Adrenal gland (tissue), 19 donors: ENCODE measurements at places on chromosomes 4 and X. TPM values are rescaled to one million over a fixed set of nuclear protein-coding genes. Genes with fewer than 3 reads are reported as not detected.

DNA sequence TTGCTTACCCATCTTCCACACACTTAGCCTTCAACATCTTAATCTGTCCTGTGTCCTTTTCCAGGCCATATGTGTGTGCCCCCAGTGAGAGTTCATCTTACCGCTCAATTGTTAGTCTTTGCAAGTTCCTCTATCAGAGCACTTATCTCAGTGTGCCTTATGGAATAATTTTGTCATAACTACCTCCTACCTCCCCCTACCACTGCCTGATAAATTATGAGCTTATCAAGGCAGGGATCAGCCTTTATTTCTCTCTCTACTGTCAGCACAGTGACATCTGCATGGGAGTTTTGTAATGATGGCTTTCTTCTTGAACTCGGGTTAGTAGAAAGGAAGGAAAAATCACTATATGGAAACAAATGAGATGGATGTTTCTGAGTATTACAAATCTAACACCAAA, 53.2 kb downstream of the MTM1 start:
- no peak for DNase-seq

DNA sequence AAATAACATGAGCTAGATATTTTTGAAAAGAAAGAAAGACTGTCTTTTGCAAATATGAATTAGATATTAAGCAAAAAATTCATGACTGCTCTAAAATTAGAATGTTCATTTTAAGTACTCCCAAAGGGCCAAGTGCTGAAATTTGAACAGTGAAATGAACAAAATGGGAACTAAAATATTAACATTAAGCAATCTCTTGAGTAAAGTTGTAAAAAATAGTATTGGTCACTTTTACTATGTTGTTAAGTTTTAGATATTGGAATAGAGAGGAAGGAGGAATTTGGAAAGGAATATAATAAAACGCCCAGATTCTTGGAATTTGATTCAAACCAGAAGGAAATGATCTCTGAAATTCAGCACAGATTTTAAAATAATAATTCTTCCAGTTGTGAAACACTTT, 125.9 kb upstream of the ANK2 start:
- no peak for DNase-seq

GRCh38 chrX:63513825-63514568, 162.9 kb upstream of the SPIN4 start:
- peak; percentile 25 for DNase-seq

Gene GYG2
- total RNA-seq, result 4.4 TPM

GRCh38 chrX:108224727-108225621, 133.4 kb downstream of the ATG4A start:
- DNase-seq, result no peak

DNA sequence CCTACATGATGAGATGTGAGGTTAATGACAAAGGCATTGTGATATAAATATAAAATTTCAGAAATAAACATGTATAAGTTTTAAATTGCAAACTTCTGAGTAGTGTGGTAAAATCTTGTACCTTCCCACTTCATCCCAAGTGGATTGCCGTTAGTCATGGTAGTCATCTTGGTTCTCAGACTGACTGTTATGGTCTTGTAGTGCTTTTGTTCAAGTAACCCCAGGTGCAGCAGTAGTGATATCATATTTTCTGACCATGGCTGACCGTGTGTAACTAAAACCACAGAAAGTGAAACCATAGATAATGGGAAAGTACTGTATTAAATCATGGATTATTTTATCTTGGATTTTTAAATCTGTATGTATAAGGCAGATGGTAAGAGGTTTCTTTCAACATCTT, 74.8 kb upstream of the SLIT2 start:
- no peak for DNase-seq

Gene NAP1L3
- 7.7 TPM for total RNA-seq

GRCh38 chrX:68945081-68945602, 116.3 kb downstream of the EFNB1 start:
- DNase-seq, result no peak

Gene DOCK11
- 11.5 TPM for total RNA-seq

- DNase-seq, result no peak
Observed at GRCh38 chr4:109207061-109207460, 95.4 kb downstream of the COL25A1 start.

GRCh38 chrX:14056206-14056605, 26.5 kb upstream of the GEMIN8 start:
- no peak for DNase-seq

DNA sequence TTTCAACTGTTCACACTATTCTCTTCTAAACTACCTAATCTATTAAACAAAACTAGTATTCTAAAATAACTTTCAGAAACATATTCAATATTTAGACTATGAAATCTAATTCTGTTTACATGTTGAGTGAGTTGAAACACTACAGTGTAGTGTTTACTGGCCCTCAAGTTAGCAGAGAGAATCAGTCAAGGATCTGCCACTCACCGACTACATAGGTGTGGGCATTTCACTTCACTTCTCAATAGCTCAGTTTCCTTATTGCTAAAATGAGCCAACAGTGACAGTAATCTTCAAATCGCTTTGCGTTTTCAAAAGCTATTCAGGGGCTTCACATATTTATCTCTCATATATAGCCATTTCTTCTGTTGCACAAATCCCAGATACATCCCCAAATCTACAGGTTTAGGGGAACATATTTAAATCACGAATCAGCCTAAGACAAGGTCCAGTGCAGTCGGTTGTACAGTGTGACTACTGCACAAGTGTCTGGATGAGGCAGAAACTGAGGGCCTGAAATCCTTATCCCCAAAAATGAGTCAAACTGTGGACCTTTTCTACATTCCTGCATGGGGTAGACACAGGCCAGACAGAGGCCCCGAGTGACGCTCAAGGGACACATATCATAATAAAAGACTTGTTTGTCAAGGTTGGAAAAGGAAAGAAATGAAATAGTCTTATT, 129.8 kb downstream of the PPP3CA start:
- DNase-seq, result no peak

Gene TBC1D14
- total RNA-seq, result 90.6 TPM

DNA sequence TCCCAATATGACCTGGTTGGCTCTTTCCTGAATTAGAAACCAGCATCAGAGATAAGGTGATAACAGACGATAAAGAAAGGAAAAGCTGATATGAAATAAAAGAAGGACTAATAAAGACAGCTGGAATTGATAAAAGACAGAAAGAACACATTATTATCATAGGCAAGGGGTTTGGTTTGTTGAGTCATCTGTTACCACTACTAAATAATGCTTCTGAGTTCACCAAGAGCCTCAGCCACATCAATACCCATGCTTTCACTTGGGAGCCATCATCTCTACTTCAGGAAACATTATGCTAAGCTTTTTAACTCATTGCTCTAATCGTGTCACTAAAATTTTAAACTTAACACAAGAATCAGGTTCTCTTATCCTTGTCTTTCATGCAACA, 27.6 kb downstream of the ANXA5 start:
- no peak for DNase-seq

Gene TAF7L
- not detected for total RNA-seq

Gene SOWAHB
- 2.6 TPM for total RNA-seq

GRCh38 chrX:31209005-31209628, 137.3 kb upstream of the FTHL17 start:
- DNase-seq, result no peak

GRCh38 chrX:8927066-8927635, 106.8 kb downstream of the FAM9B start:
- no peak for DNase-seq

Gene ADGRL3
- 54.4 TPM for total RNA-seq

DNA sequence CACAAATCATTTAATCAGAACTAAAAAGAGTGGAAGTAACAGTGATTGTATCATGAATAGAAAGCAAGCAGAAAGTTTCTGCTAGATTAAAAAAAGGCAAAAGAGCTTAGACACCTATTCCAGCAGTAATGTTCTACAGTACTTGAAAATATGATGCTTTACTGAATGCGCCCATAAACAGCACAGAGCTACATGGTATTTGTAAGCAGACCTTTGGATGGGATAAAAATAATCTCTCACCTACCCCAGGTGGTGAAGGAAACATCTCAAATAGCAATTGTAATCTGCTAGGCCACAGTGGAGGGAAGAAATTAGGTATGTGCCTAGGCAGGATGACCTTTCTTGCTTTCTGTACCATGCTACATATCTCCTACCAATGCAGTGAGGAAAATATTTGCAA, 280.9 kb upstream of the PRKX start:
- no peak for DNase-seq

Gene UGT8
- total RNA-seq, result not detected

Gene NHS
- total RNA-seq, result 4.5 TPM

Gene ANKRD37
- total RNA-seq, result 3.7 TPM

Gene FGF13
- 1.9 TPM for total RNA-seq

DNA sequence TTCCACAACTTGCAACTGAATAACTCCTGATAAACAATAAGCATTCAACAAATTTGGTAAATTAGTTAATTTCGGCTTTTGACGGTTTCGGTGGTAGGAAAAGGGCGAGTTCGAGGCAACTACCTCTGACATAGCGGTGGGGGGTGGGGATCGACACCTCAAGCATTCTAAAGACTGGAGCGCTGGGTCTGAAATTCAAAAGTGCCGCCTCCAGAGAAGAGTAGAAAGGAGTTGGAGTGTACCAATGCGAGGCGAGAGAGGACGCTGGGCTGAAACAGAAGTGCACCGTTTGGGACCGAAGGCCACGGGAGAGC, 725 bp downstream of the SMC1A start:
- no peak for DNase-seq

DNA sequence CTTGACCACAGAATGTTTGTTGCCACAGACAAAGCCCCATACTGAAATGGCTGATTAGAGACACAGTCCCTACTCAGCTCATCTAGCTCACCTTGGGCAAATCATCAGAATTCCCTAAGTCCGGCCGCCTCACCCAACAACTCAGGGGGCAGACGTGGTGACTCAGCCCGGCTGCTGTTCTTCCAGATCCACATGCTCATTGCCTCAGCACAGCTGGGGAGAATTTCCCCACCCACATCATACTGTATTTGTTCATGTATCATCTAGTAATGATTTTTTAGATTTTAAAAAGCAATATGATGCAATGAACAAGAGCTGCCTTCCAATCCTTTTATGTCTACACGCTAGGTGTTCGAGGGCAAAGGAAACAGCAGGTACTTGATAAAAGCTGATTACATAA, 333.8 kb upstream of the TENM3 start:
- peak; percentile 3 for DNase-seq

DNA sequence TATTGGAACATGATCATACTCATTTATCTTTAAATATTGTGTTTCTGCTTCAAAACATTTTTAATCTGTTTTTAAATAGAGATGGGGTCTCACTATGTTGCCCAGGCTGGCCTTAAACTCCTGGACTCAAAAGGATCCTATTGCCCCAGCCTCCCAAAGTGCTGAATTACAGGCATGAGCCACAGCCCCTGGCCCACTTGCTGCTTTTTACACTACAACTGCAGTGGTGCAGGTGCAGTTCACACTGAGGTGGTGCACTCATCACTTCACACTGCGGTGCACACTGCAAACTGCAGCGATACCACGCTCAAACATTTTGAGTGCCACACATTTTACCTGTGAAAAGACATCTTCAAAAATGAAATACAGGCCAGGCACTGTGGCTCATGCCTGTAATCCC, 10.8 kb downstream of the RPS3A start:
- DNase-seq, result no peak

DNA sequence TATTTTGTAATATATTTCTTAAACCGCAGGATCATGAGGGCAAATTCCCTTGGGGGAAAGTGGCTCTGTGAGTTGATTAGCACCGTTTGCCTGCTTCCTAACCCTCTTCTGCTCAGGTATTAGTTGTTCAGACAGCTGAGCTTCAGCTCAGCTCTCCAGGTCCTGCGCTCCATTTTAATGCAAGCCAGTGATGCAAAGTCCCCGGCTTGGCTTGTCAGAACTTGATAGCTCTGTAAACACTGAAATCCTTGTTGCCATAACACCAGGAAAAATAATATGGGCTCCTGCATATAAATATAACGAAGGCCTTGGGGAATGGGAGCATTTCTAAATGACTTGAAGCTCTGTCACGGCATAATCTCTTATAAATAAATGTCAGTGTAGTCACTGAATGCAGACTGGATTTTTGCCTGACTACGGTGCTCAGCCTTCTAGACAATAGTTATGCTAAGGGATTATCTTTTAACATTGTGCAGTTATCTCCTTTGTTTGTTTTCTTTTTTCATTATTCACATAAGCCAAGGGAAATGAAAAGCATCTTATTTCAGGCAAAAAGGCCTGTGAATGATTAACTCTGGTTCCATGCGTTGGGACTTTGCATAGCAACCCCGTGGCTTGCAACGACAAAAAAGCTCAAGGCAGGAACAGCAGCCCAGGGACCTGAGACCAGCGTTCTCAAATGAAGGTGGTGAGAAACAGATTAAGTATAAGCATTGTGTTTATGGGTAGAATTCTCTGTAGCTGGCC, 253.2 kb downstream of the SPRY1 start:
- DNase-seq, result no peak

GRCh38 chr4:1651609-1652008, 32.5 kb downstream of the FAM53A start:
- DNase-seq, result no peak

Gene GPR101
- not detected for total RNA-seq

Gene AP1AR
- 25.9 TPM for total RNA-seq

Gene PDLIM5
- 150 TPM for total RNA-seq

- DNase-seq, result no peak
Observed at GRCh38 chr4:113483131-113483530, 278.4 kb downstream of the CAMK2D start.

- DNase-seq, result no peak
Observed at GRCh38 chr4:156228676-156229075, 275.0 kb upstream of the CTSO start.
